Motor neuron (in vitro differentiated cells): ENCODE measurements at places on chromosomes 7 and 10. TPM values are rescaled to one million over a fixed set of nuclear protein-coding genes. Genes with fewer than 3 reads are reported as not detected.

DNA sequence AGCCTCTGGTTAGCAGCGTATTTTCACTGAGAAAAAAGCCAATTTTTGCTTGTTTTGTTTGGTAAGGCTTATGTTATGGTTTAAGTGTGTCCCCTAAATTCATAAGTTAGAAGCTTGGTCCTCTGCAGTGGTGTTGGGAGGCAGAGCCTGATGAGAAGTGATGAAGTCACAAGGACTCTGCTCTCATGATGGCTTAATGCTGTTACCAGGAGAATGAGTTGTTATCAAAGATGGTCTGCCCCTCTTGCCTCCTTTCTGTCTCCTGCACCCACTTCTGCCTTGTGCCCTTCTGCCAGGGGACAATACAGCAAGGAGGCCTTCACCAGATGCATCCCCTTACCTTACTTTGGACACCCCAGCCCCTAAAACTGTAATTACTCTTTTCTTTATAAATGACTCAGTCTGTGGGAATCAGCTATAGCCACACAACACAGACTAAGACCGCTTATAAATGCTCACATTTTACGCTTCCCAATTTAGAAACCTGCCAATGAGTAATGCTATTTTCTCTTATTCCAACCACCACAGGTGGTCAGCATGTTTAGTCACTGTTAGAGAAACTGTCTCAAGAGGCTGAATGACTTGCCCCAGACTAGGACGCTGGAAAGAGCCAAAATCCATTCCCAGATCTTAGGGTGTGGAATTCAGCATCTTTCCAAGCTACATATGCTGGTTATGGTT, 6.1 kb upstream of the PKD1L1 start:
- ATAC-seq = no peak

The GCK gene
- 4.1 and 5.0 TPM in 2 replicates for total RNA-seq

GRCh38 chr7:14201353-14201752, 211.9 kb upstream of the ETV1 start:
- no peak for ATAC-seq

- no peak for ATAC-seq
These were observed 942.9 kb upstream of the LRRN3 start for GRCh38 chr7:110148054-110148453.

The RHBDD2 gene
- 44.1 and 54.6 TPM in 2 replicates for total RNA-seq

DNA sequence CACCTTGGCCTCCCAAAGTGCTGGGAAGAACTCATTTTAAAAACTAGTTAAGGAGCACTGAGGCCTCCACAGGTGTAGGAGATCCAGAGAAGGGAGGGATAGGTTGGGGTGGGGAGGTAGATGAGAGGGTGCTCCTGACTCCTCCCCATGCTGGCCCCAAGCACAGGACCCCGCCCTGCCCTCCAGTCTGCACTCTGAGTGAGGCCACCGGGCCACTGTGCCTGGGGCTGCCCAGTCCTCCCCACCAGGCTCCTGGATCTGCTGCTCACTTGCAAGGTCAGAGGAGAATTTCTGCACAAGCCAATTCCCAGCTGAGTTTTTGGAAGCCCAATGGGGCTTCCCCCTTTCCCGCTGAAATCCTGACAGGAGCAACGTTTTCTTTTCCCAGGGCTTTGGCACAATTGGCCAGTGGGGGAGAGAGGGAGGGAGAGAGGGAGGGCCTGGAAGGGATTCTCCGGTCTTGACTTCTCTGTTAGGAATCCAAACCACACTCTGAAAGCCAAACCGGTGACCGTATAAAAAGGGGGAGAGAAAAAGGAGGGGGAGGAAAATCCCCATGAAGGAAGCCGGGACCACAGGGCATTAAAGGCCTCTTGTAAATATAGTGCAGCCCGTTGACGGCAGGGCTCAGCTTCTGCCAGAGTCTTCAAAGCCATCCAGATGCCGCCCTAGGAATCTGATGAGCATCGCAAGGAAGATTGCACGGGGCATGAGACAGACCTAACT, 116.2 kb downstream of the SH3PXD2A start:
- ATAC-seq = peak; percentile 67

The MAGI2 gene
- 29.3 and 32.1 TPM in 2 replicates for total RNA-seq

The NPFFR1 gene
- total RNA-seq = 0.28 and 0.34 TPM in 2 replicates

The IRF5 gene
- 0.21 and 0.36 TPM in 2 replicates for total RNA-seq

GRCh38 chr7:134448356-134449229, 10.3 kb downstream of the AKR1B1 start:
- ATAC-seq = no peak

- no peak for ATAC-seq
These were observed 62.8 kb upstream of the C7orf33 start for GRCh38 chr7:148527717-148528168.

DNA sequence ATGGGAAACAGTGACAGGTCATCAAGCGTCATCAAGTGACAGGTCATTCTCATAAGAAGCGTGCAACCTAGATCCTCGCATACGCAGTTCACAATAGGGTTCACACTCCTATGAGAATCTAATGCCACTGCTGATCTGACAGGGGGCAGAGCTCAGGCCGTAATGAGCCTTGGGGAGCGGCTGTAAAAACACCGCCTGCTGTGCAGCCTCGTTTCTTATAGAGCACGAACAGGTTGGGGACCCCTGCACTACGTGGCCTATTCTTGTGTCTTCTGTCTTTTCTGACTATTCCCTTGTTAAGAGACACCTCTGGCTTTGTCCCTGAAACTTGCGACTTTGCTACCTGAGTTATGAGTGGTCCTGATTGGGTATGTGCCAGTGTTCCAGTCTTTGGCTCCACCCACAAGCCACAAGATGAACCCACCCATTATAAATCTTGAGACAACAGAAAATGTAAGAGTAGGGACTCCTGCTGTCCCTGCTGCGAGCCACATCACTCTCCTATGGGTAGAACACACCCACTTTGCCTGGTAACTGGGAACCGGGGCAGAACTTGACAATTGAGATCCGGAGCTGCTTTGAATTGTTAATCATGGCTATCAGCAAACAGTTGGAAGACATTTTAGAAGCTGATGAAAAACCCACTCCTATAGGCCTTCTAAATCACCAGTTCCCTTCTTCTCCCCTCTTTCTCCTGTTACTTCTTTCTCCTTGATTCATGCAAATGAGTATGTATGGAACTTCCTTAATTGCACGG, 55.8 kb upstream of the EXOC4 start:
- ATAC-seq = peak; percentile 48

The LRRC17 gene
- 0.42 and 0.87 TPM in 2 replicates for total RNA-seq

DNA sequence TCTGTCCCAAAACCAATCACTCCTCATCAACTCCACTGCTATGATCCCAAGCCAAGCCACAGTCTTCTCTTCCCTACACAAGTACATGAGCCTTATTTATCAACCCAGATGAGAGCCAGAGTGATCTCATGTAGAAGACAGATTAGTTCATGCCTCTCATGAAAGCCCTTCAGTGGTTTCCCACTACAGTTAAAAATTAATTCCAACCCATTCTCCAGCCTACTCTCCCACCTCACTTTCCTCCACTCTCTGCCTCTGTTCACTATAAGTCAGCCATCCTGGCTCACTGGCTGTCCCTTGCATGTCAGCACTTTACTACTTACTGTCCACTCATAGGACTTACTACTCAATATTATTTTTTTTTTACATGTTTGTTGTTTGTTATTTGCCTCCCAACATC, 67.3 kb downstream of the CACUL1 start:
- no peak for ATAC-seq

The NANOS1 gene
- 1.2 and 1.3 TPM in 2 replicates for total RNA-seq

The SMURF1 gene
- total RNA-seq = 17.3 and 17.5 TPM in 2 replicates

The KCNMA1 gene
- 15.3 and 19.8 TPM in 2 replicates for total RNA-seq

The LOXL4 gene
- 0.64 and 0.83 TPM in 2 replicates for total RNA-seq

GRCh38 chr7:111954056-111954455, 252.1 kb downstream of the DOCK4 start:
- ATAC-seq = no peak

- ATAC-seq = no peak
These were observed 432.5 kb upstream of the PCDH15 start for GRCh38 chr10:55233505-55233904.

GRCh38 chr10:78066728-78067430, 33.2 kb downstream of the RPS24 start:
- no peak for ATAC-seq
